ENCODE measurements at places on chromosomes 7 and 10.

- DNase-seq: no peak
Observed at GRCh38 chr7:108492742-108493141, 33.2 kb downstream of the PNPLA8 start.

GRCh38 chr10:2761311-2761710 is 306.0 kb upstream of the PFKP start:
- no peak for DNase-seq

- peak; percentile 23 for DNase-seq
Observed at GRCh38 chr10:7795605-7796004, 7.6 kb downstream of the ATP5F1C start.

GRCh38 chr10:30151581-30152389 is 92.4 kb upstream of the JCAD start:
- DNase-seq: no peak

DNA sequence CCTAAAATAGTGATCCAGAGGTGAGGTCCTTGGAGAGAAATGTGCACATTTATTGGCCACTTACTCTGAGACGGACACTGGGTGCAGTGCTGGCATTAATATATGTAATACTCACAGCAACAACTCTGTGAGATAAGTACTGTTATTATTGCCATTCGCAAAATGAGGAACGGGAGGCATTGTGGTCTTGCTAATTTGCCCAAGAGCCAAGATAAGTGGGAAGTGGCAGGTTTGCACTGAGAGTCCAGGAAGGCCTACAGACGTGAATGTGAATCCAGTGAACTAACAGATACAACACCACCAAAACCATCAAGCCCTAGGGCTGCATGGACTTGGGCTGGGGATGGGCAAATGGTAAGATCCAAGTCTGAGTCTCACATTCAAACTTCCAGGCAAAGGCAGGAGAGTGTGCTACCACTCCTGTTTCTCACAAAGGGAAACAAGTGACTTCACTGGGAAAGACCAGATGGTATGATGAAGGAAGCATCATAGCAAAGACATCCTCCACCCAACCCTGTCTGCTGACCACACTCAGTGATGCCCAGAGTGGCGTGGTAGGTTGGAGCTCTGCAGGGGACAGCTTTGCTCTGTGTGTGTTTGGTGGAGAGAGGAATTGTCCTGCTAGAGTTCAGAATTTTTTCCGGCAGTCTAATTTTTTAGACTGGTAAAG is 19.2 kb downstream of the TMEM273 start:
- DNase-seq: no peak

DNA sequence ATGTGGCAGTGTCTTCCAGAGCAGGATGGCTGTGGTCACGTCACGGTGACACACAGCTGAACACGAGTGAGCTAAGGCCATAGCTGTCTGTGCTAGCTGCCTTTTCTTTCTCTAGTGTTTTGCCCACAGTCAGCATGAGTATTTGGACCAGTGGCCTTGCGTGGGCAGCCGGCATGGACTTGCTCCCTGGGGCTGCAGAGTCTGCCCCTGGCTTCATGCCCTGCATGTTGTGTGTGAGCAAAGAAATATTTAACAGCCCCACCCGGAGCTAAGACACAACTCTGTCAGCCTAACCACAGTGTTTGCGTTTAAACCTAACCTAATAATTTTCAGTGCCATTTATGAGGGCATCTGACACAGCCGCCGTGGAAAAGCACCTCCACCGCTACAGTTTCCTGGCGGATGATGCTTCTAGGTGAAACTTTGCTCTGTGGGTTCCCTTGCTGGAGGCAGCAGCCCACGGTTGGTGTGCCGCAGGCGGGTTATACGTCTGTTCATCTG is 14.6 kb downstream of the CHST12 start:
- DNase-seq: no peak

DNA sequence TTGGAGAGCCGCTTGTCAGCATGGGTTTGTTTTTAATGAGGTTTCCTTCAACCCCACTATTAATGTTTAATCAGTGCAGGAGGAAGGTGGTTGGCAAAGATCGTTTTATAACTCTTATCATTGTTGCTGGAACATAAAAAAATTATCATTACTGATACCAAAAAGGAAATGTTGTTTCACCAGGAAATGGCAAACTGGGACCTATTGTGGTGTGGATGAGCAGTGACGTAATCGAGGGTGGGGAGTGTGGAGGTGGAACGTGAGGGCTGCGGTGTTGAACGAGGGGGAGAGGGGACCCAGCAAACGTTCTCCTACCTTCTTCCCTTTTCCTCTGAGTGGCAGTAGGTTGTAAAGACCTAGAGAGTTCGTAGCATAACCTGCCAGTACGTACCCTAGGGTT is 71.9 kb upstream of the TOMM7 start:
- no peak for DNase-seq
